ENCODE measurements at places on chromosomes 12 and 14. TPM values are rescaled to one million over a fixed set of nuclear protein-coding genes. Genes with fewer than 3 reads are reported as not detected.

GRCh38 chr12:1804545-1805332 is 15.6 kb upstream of the LRTM2 start:
- DNase-seq = peak; percentile 85

DNA sequence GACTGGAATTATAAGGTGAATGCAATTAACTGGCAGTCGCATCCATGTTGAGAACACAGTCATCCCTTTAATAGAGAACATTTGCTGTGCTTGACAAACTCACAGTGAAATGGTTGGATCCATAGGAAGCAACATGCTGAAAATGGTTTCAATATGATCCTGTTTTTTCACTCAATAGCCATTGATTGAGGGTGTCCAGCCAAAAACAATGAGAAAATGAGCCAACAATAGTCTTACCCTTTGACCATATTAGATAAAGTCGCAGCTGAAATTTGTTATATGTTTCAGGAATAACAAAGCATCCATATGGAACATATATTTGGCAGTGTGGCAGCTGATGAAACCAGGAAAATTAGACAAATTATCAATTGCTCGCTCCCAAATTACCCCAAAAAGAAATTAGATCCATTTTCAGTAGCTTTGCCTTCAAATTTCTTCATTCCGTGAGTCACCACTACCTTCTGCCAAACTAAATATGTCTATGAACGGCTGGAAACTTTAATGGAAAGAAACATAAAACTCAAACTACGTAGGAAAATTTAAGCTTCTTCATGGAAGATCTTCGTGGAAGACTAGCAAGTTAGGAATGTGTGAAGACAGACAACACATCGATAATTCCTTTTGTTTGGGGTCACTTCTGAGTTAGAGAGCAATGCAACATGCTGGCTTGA is 17.4 kb downstream of the IGF1 start:
- no peak for DNase-seq

GRCh38 chr14:72781561-72782508 is 112.1 kb downstream of the DPF3 start:
- no peak for DNase-seq

DNA sequence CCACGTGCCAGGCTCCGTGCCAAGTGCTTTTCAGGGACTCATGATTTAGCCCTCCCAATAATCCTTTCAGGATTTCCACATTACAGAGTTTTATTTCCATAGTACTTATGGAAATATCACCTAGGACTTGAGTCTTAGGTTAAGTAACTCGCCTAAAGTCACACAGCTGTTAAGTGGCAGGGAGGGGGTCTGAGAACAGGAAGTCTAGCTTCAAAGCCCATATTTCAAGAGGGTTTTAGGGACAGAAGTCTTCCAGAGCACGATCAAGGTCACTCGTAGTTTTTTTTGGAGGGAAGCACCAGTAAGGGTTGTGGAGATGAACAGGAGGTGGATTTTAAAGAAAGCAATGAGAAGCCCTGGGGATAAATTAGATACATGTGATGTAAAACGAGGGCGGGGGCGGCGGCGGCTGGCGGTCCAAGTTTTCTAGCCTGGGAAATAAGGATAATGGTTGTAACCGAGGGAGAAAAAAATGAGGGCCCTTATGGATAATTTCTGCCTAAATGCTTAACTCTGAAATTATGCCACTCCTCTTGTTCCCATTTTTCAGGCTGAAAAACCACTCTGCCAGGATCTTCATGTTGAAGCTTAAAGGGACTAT is 192.6 kb upstream of the FOXN3 start:
- no peak for DNase-seq

The PMCH gene
- total RNA-seq = not detected

DNA sequence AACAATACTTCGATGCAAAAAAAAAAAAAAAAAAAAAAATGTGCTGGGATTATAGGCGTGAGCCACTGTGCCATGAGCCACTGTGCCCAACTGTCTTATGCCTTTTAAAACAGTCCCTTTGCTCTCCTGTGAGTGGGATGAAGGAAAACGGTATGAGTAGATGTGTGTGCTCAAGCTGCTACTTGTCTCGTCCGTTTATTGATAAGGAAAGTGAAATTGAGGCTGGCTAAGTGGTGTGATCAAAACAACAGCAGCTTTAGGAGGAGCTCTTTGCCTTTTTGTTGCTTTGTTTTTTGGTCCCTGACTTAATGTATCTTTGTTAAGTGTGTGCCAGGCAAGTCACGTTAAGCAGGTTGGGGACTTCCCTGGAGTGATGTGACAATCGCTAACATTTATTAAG is 275.9 kb downstream of the TMEM132C start:
- DNase-seq = no peak

DNA sequence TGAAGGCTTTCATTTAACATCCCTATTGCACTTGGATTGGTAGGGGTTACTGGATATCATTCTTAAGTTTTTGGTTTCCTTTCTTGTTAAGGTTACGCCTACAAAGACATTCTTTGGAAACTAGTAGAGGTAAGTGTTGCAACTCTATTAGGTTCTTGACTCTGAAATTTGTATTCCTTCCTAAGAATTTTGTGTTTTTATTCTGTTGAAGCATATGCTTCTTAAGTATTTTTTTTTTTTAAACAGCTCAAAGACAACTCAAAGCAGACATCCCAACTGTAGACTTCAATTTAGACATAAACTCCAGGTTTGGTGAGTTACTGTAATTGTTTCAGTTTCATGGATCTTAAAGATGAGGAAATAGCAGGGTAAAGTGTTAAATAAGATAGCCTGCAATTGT is 1.1 kb upstream of the RBMS2 start:
- DNase-seq = no peak

The CLEC12A gene
- 2.3 TPM for total RNA-seq

GRCh38 chr14:78170203-78170602 is at the start of gene NRXN3:
TSS of gene NRXN3 (plus strand) at chr14:78170373. CDS start at chr14:78243094, 72,721 bp downstream.
- no peak for DNase-seq

GRCh38 chr12:32025906-32026305 is 66.7 kb downstream of the RESF1 start:
- no peak for DNase-seq

The DPPA3 gene
- total RNA-seq = not detected

DNA sequence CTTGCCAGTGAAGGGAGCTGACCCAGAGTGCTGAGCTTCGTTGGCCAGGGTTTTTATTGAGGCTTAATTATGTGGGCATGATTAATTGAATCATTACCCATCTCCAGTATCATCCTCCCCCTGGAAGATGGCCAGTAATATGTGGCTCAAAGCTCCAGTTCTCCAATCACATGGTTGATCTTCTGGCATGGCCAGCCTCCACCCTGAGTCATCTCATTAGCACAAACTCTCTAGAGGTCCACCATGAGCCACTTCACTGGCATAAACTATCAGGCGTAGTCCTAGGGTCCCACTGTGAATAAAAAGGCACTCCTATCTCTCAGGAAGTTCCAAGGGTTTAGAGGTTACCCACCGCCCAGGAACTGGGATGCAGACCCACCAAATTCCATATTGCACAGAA is 135.0 kb downstream of the ANO6 start:
- DNase-seq = no peak

GRCh38 chr12:18696971-18697602 is 40.7 kb downstream of the PLCZ1 start:
- DNase-seq = no peak

The SLC17A8 gene
- 0.34 TPM for total RNA-seq

DNA sequence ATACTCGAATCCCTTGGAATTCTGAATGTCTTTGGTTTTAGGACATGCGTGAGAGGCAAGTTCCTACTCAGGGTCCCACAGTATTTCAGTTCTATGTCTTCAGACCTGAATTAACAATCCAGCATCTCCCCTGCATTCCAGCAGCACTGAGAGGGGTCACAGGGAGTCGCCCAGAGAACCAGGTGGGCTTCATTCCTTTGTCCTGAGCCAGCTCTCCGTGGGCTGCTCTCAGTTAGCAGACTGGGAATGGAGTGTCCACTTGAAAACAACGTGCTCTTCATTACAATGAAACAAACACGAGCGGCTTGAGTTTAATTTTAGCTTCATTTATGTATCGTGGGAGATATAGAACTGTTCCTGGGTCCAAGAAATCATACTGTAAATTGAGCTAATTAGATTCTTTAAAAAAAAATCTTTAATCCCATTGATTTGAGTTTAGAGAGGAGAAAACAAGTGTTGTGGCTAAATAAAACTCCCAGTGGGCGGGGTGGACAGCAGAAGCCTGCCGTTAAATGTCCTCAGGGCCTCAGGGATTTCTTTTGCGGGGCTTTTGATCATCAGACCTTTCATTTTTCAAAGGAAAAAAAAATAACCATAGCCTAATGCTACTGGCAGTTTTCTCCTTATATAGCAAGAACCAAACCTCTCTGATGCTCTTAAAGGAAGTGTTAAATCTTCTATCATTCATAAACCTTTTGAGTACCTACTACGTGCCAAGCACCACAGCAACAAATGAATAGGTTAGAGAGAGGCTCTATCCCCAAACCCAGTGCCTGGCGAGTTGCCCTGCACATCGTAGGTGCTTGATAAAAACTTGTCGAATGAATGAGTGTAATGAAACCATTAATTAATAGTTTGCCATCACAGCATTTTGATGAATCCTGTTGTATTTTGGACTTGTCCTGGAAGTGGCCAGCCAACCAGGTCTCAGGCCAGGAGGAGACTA is 140.4 kb downstream of the CHST11 start:
- no peak for DNase-seq

DNA sequence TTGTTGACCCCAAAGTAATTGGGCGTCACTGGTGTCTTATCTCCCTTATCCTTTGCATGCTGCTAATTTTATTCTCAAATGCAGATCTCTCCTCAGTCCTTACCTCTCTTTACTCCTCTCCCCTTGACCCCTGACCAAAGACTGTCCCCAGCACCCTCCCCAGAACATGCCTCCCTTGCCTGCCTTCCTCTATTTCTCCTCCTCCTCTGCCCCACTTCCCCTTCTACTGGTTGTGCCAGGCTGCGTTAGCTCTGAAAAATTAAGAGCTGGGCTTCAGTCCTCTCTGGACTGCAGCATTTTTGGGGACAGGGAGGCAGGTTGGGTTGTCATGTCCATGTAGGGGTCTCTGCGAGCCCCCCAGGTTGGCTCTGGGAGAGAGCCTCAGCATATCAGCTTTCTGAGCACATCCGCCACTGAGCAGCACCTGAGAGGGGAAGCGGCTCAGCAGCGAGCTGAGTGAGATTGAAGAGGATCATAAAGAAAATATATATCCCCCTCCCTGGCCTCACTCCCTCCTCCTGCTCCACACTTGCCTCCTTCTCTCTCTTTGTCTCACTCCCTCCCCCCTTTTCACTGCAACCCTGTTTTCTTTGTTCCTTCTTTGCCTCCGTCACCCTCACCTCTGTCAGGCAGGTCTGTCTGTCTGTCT is 6.4 kb upstream of the CISTR start:
- no peak for DNase-seq

- no peak for DNase-seq
Observed at GRCh38 chr12:45051572-45052125, 750 bp upstream of the DBX2 start.

The WIF1 gene
- total RNA-seq = 0.29 TPM

- no peak for DNase-seq
Observed at GRCh38 chr12:38782359-38782758, 123.0 kb downstream of the CPNE8 start.

The PIP4K2C gene
- 48.0 TPM for total RNA-seq

The NELL2 gene
- 8.1 TPM for total RNA-seq

GRCh38 chr14:22122829-22123560 is 449.4 kb upstream of the OR4E1 start:
- no peak for DNase-seq

DNA sequence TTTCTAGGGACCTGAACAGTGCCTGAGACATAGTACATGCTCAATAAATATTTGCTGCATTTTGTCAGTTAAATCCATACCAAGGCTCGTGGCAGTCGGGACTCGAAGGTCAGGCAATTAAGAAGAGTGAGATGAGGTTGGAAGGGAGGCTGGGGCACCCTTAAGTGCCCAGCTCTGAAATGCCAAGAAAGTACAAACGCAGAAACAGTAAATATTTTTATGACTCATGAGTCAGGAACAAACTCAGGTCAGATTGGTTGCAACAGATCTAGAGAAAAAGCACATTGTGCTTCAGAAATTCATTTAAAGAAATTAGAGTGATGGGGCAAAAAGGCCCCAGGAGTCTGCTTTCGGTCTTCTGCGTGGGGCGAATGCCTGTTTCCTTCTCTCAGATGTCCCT is 83.0 kb upstream of the FZD10 start:
- no peak for DNase-seq

- no peak for DNase-seq
Observed at GRCh38 chr12:21993438-21993981, 52.3 kb upstream of the ABCC9 start.
